Central memory CD4-positive, alpha-beta T cell (primary cell): ENCODE measurements at places on chromosomes 3 and 15.

DNA sequence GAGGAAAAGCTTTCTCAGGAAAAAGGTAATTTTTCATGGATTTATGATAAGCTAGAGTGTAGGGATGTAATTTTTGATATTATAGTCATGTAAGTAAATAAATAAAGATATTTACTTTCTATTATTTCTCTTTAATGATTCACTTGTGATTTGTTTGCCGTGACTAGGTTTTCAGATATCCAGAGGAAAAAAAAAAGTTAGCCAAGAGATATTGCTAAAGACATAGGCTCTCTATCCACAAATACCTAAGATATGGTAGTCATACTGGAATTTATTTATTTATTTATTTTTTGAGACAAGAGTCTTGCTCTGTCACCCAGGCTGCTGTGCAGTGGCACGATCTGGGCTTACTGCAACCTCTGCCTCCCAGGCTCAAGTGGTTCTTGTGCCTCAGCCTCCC, 59.9 kb downstream of the AP4E1 start:
- DNase-seq, result no peak

DNA sequence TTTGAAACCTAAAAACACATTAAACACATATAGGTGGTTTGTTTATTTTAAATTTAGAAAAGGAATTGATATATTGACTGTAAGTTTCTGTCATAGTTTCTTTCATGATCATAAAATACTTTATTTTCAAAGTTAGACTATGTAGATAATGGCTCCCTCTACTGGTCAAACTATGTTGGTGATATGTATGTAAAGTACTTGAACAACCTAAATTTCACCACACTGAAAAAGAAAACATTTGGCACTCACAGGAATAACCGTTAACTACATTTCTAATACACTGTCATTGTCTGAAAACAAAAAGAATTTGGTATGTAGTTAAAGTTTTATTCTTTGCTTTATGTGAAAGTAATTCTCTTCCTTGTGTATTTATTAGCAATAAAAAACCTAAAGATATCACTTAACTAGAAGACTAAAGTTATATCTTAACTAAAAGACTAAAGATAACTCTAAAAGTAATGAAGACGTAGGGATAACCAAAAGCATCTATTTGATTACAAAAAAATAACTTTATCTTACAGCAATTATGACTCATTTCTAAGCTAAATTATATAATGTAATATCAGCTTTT, 427.5 kb downstream of the VGLL3 start:
- DNase-seq, result no peak

- DNase-seq, result no peak
Observed at GRCh38 chr15:67379530-67379929, 124.9 kb downstream of the IQCH start.

DNA sequence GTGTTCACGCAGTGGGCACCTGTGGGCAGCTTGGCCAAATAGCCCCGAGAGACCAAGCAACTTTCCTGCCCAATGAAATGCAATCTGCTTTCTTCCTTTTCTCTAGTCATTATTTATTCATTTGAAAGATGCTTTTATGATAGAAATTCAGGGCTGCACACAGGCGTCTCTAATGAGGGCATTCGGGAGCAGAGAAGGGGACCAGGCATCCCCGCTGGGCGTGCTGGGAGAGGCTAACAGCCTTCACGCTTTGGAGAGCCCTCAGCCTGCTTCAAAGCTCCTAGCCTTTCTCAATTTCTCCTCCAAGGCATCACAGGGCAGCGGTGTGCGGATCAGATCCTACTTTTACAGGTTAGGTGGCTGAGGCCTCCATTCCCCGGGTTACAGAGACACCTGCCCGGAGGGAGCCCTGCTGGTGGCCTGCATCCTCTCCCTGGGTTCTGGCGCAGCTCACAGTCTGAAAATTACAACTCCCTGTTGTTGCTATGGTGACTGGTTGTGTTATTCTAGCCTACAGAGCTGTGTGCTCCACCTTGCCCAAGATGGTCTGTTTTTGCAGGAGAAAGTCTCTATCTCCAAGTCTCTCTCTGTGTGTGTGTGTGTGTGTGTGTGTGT, 21.8 kb upstream of the KLF13 start:
- DNase-seq, result no peak

DNA sequence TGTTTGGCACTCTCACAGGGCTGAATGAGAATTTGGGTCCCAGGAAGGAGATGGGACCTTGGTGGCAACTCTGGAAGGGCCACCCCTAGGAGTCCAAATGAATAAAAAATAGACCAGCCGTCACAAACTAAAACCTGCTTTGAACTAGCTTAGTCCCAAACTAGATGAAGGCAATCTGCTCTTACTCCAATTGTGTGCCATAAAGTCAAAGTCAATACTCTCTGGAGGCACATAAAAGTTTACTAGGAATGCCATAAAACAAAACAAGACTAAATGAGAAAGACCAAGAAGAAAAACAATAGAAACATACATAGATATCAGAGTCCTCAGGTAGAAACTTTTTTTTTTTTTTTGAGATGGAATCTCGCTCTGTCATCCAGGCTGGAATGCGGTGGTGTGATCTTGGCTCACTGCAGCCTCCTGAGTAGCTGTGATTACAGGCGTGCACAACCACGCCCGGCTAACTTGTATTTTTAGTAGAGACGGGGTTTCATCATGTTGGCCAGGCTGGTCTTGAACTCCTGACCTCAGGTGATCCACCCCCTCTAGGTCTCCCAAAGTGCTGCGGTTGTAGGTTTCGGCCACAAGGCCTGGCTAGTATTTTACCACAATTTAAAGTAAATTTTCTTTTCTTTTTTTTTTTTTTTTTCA, 8.1 kb downstream of the GOLGA6L2 start:
- no peak for DNase-seq

DNA sequence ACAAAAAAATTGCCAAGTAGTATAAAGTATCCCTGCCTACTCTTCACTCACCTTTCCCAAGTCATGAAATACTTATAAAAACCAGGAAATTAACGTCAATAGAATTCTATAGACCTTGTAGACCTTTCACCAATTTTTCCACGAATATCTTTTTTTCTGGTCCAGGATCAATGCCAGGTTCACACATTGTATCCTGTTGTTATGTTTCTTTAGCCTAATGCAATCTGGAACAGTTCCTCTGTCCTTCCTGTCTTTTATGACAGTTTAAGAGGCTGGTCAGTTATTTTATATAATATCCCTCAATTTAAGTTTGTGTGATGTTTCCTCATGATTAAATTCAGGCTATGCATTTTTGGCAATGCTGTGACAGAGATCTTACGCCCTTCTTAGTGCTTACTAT, 63.2 kb upstream of the MAGI1 start:
- no peak for DNase-seq

DNA sequence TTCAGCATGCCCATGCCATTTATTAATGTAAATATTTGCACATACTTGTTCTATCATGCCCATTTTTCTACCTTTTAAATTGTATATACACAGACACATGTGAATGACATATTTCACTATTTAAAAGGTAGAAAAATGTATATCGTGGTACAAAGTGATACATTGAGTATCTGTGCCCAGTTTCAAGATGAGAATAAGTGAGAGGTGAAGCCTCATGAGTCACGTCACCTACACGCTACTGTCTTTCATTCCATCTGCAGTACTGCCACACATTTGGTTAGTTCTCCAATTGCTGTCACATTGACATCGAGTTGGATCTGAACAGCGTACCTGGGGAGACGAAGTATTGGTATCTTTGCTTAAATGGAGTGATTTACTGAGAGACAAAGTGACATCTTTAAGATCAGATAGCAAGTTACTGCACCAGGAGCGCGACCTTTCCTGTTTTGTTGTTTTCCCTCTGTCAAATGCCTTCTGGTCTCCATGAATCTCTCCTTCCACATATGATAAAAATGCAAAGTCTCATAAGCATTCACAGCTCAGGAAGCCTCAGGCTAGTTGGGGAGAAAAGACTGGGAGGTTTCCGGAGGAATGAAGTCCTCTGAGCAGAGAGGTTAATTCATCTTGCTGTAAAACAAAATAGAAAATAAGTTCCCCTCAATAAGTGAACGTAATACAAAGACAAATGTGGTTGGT, 12.0 kb downstream of the GREM1 start:
- DNase-seq, result no peak

DNA sequence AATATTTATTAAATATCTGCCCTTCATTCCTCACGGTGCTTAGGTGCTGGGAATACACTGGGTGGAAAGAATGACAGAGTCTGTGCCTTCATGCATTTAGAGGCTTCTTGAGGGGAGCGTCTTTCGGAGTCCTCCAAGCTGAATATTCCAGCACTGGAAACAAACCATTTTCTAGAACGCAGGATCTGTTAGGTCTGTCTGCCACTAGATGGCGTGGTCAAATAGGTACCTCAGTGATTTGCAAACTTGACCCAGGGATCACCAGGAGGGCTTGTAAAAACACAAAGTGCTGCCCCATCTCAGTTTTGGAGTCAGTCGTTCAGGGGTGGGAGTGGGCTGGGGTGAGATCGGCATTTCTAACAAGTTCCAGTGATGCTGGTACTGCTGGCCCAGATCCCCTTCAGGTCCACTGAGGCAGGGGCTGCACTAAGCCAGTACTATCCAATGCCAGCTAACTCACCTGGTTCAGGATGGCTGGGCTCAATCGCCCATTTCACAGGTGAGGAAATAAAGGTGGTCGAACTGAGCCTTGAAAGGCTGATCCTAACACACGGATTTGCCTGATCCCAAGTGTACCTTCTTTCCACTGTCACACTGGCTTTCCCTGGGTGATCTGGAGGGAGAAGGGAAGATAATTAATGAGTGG, 14.8 kb downstream of the ARNT2 start:
- DNase-seq, result no peak

DNA sequence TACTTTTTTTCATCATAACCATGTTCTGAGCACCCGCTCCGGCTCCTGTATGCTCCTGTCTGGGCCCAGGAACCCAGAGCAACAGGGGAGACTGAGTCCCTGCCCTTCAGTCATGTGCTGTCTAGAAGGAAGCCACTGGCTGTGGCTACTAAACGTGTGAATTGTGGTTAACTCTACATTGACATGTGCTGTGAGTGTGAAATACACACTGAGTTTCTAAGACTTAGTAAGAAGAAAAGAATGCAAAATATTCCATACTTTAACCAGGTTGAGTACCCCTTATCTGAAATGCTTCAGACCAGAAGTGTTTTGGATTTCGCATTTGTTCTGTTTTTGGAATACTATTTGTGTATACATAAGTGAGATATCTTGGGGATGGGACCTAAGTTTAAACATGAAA, 42.8 kb upstream of the CGNL1 start:
- no peak for DNase-seq

DNA sequence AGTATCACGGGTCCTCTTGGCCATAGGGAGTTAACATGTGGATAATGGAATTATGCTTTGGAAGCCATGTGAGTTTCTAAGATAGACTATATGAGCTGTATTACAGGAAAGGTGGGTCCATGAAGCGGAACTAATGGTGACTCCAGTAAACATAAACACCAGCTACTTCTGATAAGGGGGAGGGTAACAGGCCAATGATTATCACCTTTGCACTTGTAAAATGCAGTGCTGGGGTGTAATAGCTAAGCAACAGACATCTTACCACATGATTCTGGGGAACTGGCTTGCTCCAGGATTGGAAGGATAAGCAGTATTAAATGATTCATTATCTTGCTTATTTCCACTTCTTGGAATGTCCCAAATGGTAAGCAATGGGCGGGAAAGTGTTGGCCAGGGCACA, 61.4 kb upstream of the CD47 start:
- DNase-seq, result no peak

- DNase-seq, result no peak
Observed at GRCh38 chr15:97684249-97684648, 276.3 kb upstream of the ARRDC4 start.

DNA sequence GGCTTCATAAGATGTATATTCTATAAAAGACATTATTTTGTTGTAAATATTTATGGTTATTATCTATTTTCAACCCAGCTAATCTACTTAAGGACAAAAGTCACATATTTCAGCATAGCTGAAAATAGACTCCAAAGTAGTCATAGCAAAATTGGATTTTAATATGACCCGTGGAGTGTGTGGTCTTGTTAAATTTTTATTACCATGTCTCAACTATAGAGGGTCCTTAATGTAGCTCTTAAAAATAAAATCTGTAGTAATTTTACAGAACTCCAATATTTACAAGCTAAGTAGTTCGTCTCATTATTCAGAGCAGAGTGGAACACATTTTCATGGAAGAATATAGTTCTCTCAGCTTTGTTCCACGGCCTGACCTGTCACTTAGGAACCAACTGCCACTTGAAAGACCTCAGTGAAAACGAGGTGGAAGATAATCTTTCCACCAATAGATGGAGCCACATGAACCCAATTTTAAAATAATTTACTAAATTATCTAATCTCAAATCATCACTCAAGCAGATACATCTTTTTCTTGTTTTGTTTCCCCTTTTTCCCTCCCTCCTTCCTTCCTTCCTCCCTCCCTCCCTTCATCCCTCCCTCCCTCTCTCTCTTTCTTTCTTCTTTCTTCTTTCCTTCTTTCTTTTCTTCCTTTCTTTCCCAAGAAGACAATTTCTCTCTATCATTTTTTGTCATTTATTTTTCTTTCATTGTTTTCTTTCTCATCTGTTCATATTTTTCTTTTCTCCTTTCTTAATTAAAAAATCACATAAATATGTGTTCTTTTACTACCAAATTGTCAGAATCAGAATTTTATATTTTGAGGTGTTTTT, 97.2 kb downstream of the CLDN1 start:
- DNase-seq, result no peak

DNA sequence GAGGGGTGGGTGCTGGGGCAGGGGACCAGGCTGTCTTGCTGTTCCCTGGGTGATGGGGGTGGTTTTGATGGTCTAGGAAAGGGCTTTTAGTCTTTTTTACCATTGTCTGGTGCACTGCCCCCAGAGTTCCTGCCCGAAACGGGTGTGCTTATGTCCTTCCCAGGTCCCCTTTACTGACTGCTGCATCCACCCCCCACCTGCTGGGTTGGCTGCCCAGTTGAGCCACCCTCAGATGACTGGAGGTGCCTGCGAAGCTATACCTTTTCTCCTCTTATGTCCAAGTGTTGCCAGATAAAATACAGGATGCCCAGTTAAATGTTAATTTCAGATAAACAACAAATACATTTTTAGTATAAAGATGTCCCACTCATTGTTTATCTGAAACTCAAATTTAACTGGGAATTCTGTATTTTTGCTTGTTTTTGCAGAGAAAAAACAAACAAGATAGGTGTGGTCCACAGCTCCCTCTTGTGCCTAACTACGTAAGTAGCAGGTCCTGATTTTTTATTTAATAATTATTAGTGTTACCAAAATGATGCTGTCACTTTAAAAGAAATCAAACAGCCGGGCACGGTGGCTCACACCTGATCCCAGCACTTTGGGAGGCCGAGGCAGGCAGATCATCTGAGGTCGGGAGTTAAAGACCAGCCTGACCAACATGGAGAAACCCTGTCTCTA, 6.1 kb upstream of the RPP14 start:
- DNase-seq, result no peak

- DNase-seq, result no peak
Observed at GRCh38 chr3:38623539-38623938, 25.9 kb downstream of the SCN5A start.

DNA sequence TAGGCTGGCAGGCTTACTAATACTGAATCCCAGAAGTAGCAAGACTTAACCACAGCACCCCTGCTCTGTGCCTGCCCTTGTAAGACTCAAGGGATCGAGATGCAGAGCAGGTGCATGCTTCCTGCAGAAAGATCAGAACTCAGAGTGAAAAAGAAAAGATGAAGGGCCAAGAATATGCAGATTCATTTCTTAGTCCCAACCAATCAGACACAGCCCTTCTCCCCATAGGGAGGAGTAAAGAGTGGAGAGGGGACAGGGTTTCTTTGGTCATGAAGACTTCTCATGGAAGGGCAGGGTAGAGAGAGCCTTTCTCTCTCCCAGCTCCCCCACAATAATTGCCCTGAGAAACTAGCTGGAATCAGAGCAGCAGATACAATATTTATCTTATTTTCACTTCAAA, 105.6 kb upstream of the MB21D2 start:
- DNase-seq, result no peak

GRCh38 chr3:49401766-49402165, 10.0 kb downstream of the RHOA start:
- DNase-seq, result no peak
